Hippocampal formation (tissue), 2 donors: ENCODE measurements at places on chromosomes 2 and 18.

GRCh38 chr2:15846626-15847025, 93.7 kb upstream of the MYCN start:
- DNase-seq: no peak

GRCh38 chr18:1805521-1805920, 765.8 kb downstream of the METTL4 start:
- DNase-seq: no peak

DNA sequence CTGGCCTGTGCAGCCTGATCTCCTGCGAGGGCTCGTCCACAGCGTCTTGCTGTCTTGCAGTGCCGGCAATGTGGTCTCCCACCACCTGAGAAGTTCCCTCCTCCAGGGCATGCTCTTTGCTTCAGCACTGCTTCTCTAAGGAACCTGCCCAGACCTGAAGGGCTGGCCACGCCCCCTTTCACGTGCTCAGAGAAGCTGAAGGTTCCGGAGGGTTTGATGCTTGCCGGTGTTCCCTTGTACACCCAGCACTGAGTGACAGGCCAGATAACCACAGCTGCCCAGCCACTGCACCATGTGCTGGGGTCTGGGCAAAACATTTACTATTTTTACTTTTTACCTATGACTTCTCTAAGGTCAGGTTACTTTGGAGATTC, 1.7 kb upstream of the POLR2D start:
- DNase-seq: no peak

DNA sequence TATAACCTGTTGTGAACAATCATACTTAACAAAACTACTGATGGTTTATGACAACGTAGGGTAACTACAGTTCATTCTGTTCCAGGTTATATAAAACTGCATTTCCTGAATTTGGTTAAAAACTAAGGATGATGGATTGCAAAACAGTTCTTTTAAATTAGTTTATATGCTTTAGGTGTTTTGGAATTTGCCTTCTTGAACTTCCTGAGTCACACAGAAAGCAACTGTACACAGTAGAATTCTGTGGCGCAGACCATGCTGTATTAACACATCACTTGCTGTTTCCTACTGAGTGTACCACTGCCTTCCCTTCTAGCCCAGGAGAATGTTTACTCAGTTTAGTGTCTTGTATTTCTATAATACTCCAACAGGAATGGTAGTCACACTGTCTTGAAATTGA, 19.4 kb downstream of the ITGB1BP1 start:
- no peak for DNase-seq

GRCh38 chr2:236882930-236883329, 202.8 kb upstream of the COPS8 start:
- DNase-seq: no peak

DNA sequence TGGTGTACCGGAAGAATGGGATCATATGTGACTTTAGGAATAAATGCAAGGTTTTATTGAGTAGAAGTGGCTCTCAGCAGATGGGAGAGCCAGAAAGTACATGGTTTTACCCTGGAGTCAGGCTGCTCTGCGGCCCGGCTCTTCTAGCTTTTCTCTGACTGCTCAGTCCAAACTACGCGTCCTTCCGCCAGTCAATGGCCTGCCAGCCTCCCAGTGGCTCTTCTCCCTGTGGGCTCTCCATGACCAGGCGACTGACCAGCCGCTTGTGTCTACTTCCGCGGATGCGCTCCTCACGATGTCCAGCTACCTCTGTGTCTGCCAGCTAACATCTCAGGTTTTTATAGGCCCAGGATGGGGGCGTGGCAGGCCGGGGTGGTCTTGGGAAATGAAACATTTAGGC, 220.4 kb downstream of the VAPA start:
- DNase-seq: no peak

DNA sequence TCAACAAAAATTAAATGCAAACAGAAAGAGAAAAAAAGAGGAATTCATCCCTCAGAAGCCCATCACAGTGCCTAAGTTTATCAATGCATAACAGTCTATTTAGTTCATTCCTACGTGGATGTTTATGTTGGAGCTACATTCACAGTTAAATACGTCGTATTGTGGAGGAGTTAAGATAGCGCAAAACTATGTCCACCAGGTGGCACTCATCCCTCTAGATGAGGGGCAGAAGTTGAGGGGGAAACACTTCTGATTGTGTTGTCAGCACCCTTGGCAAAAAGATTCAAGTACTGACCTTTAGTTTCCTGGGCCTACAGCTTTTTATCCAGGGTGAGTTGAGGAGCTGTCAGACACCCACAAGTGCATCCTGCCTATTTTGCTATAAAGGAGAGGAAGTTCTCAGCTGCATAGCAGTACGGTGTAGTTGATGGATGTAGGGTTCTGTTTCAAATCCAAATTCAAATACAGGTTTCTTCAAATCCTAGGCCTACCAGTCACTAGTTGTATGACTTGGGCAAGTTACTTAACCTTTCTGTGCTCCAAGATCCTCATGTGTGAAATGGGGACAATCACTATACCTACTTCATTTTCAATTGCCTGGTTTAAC, 26.8 kb upstream of the MYO1B start:
- peak; percentile 17 for DNase-seq

- no peak for DNase-seq
These were observed 82.6 kb upstream of the ODC1 start for GRCh38 chr2:10530607-10531239.

DNA sequence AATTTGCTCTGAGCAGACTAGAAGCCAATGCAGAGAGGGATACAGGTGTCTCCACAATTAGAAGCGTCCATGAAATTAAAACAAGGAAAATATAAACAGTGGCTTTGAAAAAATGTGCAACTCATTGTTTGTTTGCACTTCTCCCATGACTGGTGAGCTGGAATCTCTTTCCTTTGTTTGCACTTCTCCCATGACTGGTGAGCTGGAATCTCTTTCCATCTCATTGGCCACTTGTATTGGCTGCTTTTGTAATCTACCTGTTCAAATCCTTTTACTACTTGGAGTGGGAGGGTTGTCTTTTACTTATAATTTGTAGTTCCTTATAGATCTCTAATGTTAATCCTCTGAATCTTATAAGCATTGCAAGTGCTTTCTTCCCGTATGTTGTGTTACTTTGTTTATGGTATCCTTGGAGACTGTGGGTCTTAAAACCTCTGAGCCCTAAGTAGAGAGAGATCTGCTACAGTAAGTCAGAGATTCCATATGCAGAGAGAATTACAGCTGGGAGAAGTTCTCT, 94.1 kb downstream of the RTN4 start:
- DNase-seq: no peak

GRCh38 chr2:230160112-230160660, 59.6 kb downstream of the SP110 start:
- peak; percentile 41 for DNase-seq

GRCh38 chr2:62569907-62570841, 64.2 kb upstream of the TMEM17 start:
- no peak for DNase-seq

DNA sequence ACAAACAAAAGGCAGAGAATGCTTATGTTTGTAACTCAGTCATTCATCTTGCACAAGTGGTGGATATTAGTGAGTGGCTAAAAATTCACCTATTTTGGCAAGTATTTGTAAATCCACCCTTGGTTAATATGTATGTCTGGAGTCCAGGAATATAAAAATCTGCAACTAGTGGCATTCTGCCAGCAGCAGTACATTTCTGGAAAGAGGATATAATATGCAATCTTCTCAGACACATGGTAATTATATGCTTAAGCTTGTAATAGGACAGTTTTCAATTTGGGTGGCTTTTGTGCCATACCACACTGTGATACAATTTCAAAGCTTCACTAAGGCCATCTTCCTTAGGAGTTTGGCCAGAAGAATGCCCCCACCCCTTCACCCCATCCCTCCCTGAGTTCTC, 693.3 kb downstream of the MBD2 start:
- no peak for DNase-seq

GRCh38 chr2:141440072-141440635, 690.7 kb downstream of the LRP1B start:
- no peak for DNase-seq

DNA sequence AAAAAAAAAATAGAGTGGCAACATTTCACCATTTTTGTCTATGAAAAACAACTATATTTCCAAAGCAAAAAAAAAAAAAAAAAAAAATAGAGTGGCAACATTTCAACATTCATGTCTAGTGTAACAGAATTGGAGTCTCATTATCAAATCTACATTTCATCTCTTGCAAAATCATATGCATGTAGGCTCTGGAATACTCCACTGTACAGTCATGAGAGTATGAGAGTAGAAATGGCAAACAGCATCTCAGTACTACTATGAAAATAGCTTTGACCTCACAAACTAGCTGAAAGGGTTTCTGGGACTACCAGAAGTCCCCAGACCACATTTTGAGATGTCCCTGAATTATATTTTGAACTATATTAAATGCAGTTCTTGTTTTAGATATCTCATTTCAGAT, 82.8 kb downstream of the SMAD2 start:
- no peak for DNase-seq

DNA sequence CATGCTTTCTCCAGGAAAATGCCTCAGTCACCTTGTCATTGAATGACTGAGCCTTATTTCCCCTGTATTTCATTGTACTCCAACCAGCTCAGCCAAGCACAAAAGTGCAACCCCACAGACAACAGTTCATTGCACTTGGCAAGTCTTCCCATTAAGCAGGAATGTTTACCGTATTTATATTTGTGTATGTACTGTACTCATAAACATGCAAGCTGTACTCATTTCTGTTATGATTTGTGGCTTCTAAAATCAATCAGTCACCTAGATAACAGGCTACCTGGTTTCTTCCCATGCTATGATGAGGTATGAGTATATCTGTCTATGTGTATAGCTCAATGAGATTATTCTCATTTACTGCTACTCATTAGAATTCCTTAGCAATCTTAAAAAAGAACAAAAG, 505.5 kb upstream of the FAM98A start:
- DNase-seq: no peak

GRCh38 chr18:58535340-58536201, 93.3 kb downstream of the ALPK2 start:
- DNase-seq: no peak

GRCh38 chr18:63559567-63560491, 17.7 kb downstream of the SERPINB12 start:
- no peak for DNase-seq

GRCh38 chr2:4354678-4355077, 651.3 kb downstream of the DCDC2C start:
- no peak for DNase-seq

DNA sequence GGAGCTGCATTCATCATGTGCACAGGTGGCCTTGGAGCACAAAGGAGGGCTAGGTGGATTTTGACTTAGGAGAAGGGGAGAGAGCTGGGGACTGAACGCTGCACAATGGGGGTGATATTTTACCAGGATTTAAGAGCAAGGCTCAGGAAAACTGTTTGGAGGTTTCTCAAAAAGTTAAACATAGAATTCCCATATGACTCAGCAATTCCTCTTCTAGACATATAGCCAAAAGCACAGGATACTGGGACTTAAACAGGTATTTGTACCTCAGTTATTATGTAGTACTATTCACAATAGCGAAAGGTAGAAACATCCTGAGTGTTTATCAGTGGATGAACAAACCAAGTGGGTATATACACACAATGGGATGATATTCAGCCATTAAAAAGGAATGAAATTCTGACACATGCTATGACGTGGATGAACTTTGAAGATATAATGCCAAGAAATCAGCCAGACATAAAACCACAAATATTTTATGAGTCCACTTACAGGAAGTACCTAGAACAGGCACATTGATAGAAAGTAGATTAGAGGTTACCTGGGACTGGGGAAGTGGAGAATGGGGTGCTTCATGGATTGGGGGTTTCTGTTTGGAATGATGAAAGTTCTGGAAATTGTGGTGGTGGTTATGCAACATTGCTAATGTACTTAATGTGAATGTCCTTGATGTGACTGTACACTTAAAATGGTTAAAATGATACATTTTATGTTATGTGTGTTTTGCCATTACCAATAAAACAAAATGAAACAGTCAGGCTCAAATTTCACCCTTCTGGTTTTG, 216.9 kb downstream of the HAUS1 start:
- DNase-seq: no peak

DNA sequence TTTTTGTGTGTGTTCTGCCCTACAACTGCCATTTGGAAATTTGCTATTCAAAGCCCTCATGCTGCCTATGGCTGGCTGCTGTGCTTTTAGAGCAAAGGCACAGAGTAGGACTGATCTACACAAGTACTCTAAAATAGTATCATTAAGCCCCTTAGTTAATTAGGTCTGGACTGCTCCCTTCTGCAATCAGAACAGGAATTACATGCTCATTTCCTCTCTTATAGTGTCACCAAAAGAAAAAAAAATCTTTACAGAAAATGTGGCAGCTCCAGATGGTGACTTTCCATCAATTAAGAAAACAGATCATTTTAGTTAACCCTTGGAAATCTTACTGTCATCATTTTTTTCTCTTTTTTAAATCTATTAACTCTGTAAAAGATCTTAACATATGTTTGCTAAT, 337.5 kb downstream of the RIT2 start:
- no peak for DNase-seq

- DNase-seq: no peak
These were observed 20.6 kb upstream of the DSG3 start for GRCh38 chr18:31426871-31427406.

DNA sequence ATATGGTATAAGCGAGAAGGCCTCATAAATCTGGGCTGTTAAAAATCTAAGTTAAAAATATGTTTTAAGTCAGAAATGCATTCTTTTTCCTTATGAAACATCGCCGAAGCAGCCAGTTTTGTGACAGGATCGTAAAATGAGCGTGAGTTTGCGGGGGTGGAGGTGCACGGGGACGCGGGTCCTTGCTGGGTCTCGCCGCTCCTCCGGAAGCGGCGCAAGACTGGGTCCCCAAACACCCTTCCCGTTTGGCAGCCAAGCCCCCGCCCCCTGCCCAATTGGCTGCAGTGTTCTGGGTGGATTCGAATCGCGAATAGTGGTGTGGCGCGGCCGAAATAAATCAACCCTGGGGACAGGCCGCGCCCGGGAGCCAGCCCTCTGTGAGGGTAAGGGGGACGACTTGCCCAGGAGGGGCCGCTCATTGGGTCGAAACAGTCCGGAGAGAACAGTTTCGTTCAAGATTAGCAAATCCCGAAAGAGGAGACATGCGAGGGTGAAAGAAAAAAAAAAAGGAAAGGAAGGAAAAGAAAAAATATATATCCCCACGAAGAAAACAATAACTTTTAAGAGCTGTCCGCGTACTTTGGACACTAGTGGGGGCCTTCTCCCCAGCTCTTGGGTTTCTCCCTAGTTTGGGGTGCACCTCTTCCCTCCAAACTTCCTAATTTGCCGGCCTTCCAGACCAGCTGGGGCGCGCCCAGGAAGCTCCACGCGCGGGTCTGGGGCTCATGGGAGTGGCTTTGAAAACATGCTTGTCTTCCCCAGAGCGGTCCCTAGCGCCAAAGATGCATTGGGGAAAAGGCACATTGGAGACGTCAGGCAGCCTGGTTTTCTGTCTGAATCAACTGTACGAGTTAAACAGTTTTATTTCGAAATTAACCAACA, 3.1 kb upstream of the GATA6 start:
- DNase-seq: no peak

- DNase-seq: no peak
These were observed 45.9 kb downstream of the NCK2 start for GRCh38 chr2:105790461-105791149.

DNA sequence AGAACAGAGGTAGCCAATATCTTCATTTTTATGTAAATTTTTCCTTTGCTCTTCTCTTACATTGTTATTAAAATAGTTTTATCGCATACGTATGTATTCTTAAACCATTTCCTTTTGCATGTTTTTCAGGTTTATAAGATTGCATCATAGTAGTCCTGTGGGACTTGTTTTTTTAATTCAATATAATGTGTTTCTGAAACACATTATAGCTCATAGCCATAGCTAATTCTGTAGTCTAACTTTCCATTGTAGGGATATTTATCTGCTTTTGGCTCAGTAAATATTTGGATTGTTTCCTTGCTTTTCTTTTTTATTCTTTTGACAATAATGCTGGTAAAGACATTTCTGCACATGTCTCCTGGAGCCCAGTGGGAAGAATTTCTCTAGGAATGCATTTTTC, 484.3 kb downstream of the PTPRM start:
- DNase-seq: no peak
